ENCODE measurements at places on chromosomes 7 and 10.

GRCh38 chr7:128033246-128033645 lies 2.0 kb upstream of the LRRC4 start:
- H3K4me1 ChIP-seq: peaks cover 83% of the 10 kb centered on the region
- H3K27ac ChIP-seq: peak overlapping the region; percentile 83
- peaks cover 8% of the 10 kb centered on the region for H3K36me3 ChIP-seq
- no peak for DNase-seq

GRCh38 chr10:130017631-130018022 lies 53.6 kb upstream of the EBF3 start:
- no peaks in the 10 kb centered on the region for H3K27me3 ChIP-seq
- H3K4me3 ChIP-seq: no peak overlapping the region

DNA sequence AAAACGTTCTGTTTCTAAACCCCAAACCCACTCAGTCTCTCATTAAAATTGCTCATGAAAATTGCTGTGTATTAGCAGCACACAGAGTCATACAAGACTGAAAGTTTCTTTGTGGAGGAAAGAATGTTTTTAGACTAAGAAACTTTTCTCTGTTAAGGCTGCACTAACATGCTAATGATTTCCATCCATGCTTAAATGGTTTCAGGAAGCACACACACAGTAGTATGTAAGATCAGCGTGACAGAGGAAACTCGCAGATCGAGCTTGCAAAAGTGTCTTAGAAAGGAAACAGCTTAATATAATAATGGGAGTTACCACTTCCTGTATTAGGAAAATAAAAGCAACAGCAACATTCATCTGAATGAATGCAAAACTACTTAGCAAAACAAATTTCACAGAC lies 112.7 kb downstream of the ICA1 start:
- peaks cover 22% of the 10 kb centered on the region for H3K4me1 ChIP-seq
- H3K36me3 ChIP-seq: no peaks in the 10 kb centered on the region
- H3K27me3 ChIP-seq: no peaks in the 10 kb centered on the region
- DNase-seq: no peak

DNA sequence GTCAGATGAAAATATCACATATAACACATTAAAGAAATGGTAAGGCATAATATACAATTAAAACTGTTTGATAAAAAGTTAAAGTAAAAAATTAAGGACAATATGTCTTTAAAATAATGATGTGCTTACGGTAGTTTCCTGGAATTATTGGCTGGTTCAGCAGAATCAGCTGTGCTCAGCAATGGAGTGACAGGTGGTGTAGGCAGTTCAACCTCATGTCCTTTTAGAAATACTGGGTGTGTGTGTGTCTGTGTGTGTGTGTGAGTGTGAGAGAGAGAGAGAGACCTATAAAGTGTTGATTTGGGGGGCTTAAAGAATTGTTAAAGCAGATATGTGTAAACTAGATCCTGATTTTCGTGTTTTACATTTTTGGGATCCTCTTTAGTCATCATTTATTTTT lies 141.2 kb downstream of the ADAM22 start:
- no peaks in the 10 kb centered on the region for H3K27me3 ChIP-seq
- no peaks in the 10 kb centered on the region for H3K36me3 ChIP-seq
- no peak for DNase-seq
- H3K4me1 ChIP-seq: no peaks in the 10 kb centered on the region
- H3K27ac ChIP-seq: no peak overlapping the region
- H3K4me3 ChIP-seq: no peak overlapping the region

DNA sequence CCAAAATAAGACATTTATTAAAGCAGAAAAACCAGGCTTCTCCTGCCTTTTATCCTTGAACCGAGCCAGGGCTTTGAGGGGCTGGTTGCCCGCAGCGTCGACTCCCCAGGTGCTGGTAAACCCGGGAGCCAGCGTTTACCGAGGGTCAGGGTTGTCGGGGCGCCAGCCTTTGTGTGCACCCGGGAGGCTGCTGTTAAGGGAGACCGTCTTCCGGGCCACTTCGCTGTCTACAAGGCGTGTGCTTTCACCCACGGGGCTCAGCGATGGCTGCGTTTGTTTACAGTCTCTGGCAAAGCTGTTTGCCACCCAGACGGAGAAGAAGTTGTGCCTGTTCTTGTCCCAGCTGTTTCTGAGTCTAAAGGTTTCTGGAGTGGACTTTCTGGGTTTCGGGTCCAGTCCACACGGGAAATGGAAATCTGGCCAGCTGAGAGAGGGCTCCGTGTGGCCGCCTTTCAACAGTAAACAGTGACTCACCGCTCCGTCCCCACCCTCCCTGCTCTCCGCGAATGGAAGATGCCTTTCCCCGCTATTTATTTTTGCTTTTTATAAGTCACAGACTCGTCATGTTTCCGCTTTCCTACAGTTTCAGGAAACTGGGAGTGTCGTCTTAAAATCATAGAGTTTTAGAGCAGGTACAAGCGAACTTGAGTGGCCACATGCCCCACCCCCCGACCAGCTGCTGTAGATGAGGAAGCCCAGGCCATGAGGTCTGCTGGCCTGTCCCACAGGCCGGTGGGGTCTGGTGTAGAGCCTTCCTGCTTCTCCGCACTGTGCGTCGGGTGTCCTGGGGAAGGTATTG lies 2.2 kb downstream of the MAFK start:
- H3K27ac ChIP-seq: no peak overlapping the region
- peaks cover 20% of the 10 kb centered on the region for H3K4me1 ChIP-seq
- H3K4me3 ChIP-seq: peak overlapping the region; percentile 94
- H3K36me3 ChIP-seq: no peaks in the 10 kb centered on the region
- H3K27me3 ChIP-seq: no peaks in the 10 kb centered on the region

DNA sequence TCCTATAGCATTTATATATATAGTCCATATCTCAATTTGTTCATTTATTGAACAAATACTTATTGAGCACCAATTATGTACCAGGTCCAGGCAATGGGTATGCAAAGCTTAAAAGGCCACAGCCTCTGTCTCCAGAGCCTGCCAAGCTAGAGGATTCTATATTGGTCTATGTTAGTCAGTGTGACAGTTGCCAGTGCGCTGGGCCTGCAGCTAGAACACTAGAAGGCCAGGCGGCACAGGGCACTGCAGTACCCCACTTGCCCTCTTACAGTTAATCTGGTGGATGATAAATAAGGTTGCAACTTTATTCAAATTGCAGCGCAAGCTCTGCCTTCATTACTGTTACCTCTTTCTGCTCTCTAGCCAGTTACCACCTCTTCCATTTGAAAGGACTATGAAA lies 68.8 kb downstream of the PPP1R3C start:
- no peak for DNase-seq
- no peaks in the 10 kb centered on the region for H3K27me3 ChIP-seq
- no peak overlapping the region for H3K27ac ChIP-seq
- H3K4me3 ChIP-seq: no peak overlapping the region
- H3K36me3 ChIP-seq: no peaks in the 10 kb centered on the region
- no peaks in the 10 kb centered on the region for H3K4me1 ChIP-seq

DNA sequence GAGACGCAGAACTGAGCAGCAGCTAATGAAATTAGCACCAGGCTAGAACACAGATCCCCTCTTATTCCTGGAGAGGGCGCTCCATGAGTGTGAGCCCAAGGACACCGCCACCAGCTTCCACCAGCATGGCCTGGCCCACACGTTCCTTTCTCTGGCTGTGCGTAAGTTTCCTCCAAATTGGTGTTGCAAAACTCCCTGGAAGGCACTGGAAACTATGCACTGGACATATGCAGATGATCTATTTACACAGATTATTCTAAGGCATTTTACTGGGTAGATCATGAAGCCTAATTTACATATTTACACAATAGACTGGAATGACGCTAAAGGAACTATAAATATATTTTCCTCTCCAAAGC lies 455.6 kb upstream of the FOXK1 start:
- H3K27me3 ChIP-seq: no peaks in the 10 kb centered on the region
- no peaks in the 10 kb centered on the region for H3K4me1 ChIP-seq
- DNase-seq: peak; percentile 57
- H3K4me3 ChIP-seq: no peak overlapping the region
- no peak overlapping the region for H3K27ac ChIP-seq

DNA sequence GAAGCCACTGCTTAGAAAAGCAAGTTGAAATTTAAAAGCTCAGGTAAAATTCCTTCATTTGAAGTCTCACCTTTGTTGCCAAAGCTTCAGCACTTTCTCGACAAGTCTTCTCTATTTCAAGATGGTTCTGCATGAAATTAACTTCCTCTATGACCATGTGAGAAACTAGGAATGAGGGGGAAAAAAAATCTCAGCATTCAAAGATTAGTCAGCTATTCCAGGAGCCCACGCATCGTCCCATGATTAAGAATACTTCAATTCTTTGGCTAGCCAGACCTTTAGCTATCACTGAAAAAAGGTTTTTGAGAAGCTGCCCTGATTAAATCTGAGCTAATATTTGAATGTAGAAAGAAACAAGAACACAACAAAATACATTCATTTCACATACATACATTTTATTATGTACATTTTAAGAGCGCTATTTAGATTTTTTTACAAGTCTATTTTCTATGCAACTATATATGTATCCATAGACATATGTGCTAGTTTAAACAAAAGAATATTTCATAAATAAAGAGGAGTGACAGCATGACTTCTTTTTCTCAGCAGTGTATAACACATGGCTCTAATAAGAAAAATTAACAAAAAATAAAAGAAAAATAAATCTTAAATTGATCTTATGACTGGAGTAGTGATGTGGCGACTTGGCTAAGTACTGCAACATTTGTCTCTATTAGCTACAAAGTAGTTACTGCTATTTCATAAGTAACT lies 44.8 kb downstream of the SHTN1 start:
- no peaks in the 10 kb centered on the region for H3K4me1 ChIP-seq
- H3K36me3 ChIP-seq: no peaks in the 10 kb centered on the region
- no peak overlapping the region for H3K4me3 ChIP-seq
- no peak overlapping the region for H3K27ac ChIP-seq

DNA sequence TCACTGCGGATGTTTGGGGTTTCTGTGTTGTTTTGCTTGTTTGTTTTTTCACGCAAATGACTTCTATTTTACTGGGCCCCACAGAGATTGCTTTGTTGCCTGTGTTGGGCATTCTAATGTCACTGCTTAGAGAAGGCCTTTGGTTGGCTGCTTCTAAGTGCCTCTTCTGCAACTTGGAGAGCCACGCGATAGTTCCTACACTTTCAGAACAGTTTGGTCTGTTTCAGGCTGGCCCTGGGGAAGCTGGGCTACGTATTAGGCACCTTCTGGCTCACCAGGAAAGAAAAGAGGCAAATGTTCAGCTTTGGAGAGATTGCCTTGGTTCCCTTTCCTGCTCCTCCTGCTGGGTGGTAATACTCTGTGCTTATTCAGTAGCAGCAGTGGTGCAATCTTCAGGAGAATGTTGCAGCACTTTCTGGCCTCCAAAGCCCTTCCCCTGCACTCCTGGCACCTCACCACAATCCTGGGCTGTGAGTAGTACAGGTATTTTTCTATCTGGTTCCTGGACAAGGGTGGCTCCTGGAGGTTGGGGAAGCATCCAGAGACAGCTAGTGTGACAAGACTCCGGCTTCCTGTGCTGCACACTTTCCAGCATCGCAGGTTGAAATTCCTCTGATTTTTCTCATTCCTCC lies 1.2 kb downstream of the ANTXRL start:
- no peaks in the 10 kb centered on the region for H3K27me3 ChIP-seq
- DNase-seq: no peak
- peaks cover 13% of the 10 kb centered on the region for H3K4me1 ChIP-seq
- no peaks in the 10 kb centered on the region for H3K36me3 ChIP-seq
- no peak overlapping the region for H3K4me3 ChIP-seq
- H3K27ac ChIP-seq: no peak overlapping the region

GRCh38 chr7:153550173-153550572 lies 502.0 kb upstream of the DPP6 start:
- no peak overlapping the region for H3K4me3 ChIP-seq
- H3K36me3 ChIP-seq: no peaks in the 10 kb centered on the region
- H3K27ac ChIP-seq: no peak overlapping the region
- DNase-seq: no peak

DNA sequence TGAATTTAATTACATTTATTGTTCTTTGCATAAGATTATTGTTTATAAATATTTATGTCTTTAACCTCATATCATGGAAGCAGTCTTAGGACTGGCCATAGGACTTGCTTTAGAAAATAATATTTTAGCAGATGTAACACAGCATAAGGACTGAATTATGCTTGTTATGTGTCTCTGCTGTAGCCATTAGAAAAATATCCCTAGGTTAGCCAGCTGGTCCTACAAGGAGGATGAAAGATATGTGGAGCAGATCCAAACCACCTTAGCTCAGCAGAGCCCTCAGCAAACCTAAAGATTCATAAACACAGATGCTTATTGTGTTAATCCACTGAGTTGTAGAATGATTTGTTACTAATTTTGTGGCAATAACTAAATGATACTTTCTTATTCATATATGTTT lies 166.0 kb upstream of the COL1A2 start:
- H3K36me3 ChIP-seq: no peaks in the 10 kb centered on the region
- no peaks in the 10 kb centered on the region for H3K4me1 ChIP-seq
- no peak overlapping the region for H3K4me3 ChIP-seq

- no peak overlapping the region for H3K27ac ChIP-seq
- H3K36me3 ChIP-seq: no peaks in the 10 kb centered on the region
- DNase-seq: no peak
- no peak overlapping the region for H3K4me3 ChIP-seq
These were observed 1091.1 kb downstream of the LRMDA start for GRCh38 chr10:76522547-76522946.

GRCh38 chr10:78247821-78248220 lies 214.2 kb downstream of the RPS24 start:
- no peak overlapping the region for H3K27ac ChIP-seq
- no peaks in the 10 kb centered on the region for H3K36me3 ChIP-seq
- DNase-seq: no peak
- no peaks in the 10 kb centered on the region for H3K4me1 ChIP-seq

- H3K27me3 ChIP-seq: no peaks in the 10 kb centered on the region
- no peaks in the 10 kb centered on the region for H3K4me1 ChIP-seq
- no peak overlapping the region for H3K4me3 ChIP-seq
- DNase-seq: no peak
- H3K27ac ChIP-seq: no peak overlapping the region
- no peaks in the 10 kb centered on the region for H3K36me3 ChIP-seq
These were observed 89.5 kb downstream of the THSD7A start for GRCh38 chr7:11742496-11742895.

GRCh38 chr10:126109893-126110292 lies 213.5 kb downstream of the FANK1 start:
- H3K27ac ChIP-seq: no peak overlapping the region
- no peaks in the 10 kb centered on the region for H3K4me1 ChIP-seq
- no peak overlapping the region for H3K4me3 ChIP-seq
- DNase-seq: no peak
- no peaks in the 10 kb centered on the region for H3K36me3 ChIP-seq
- no peaks in the 10 kb centered on the region for H3K27me3 ChIP-seq

DNA sequence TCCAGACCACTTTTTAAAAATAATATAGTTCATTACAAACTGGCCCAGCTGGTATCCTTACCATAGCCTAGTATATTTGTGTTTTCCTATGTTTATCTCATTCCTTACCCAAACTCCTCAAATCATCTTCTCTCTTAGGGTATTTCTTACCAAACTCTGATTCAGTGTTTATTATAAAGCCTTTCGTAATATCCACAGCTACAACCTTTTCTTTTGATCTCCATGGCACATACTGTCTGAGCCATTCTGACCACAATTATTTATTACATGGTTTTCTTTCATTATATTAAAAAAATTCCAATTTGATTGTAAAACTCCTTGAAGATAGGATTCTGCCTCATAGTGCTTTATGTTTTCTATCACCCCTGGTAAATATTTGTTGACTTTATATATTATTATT lies 94.2 kb downstream of the LRMDA start:
- H3K27ac ChIP-seq: no peak overlapping the region
- DNase-seq: no peak
- H3K27me3 ChIP-seq: no peaks in the 10 kb centered on the region
- H3K36me3 ChIP-seq: no peaks in the 10 kb centered on the region
- no peak overlapping the region for H3K4me3 ChIP-seq
- no peaks in the 10 kb centered on the region for H3K4me1 ChIP-seq

- DNase-seq: no peak
- H3K27me3 ChIP-seq: no peaks in the 10 kb centered on the region
- no peaks in the 10 kb centered on the region for H3K36me3 ChIP-seq
- H3K4me1 ChIP-seq: no peaks in the 10 kb centered on the region
- no peak overlapping the region for H3K27ac ChIP-seq
These were observed 23.6 kb downstream of the HECW1 start for GRCh38 chr7:43136064-43136463.
